Hematopoietic multipotent progenitor cell treated with erythropoietin and hydrocortisone succinate and interleukin-3 and kit ligand, for 15 days (in vitro differentiated cells): ENCODE measurements at places on chromosomes 3 and 15.

GRCh38 chr3:177429079-177429478 is 231.8 kb upstream of the TBL1XR1 start:
- DNase-seq, result no peak

DNA sequence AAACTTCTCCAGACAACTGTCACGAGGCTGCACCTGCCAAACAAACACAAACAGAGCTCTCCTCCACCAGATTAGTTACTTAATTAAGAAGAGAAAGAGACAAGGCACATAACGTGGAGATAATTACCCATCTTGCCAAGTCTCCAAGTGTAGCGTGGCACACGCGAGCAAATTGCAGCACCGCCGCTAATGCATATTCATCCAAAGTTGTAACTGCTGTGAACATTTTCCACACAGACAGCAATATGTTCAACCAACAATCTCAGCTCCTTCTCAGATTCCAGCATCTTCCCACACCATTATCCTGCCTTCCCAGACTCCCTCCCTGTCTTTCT is 309.6 kb upstream of the TLE3 start:
- DNase-seq, result no peak

GRCh38 chr3:38829404-38829803 is 13.4 kb upstream of the SCN10A start:
- no peak for DNase-seq

GRCh38 chr15:67955252-67955651 is 98.9 kb upstream of the PIAS1 start:
- DNase-seq, result no peak

DNA sequence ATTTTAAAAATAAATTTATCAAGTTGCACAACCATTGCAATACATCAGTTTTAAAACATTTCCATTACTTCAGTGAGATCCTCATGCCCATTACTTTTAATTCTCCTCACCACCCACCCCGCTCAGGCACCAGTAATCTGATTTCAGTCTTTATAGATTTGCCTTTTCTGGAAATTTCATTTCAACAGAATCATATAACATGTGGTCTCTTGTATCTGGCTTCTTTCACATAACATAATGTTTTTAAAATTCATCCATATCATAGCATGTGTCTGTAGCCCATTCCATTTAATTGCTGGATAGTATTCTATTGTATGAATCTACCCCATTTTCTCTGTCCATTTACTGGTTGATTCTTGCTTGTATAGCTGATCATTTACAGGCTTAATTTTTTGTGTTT is 110.3 kb upstream of the TMEM108 start:
- no peak for DNase-seq

- no peak for DNase-seq
Measured at GRCh38 chr3:159271799-159272512, 470.1 kb downstream of the MFSD1 start.

- DNase-seq, result no peak
Measured at GRCh38 chr15:82103468-82103867, 57.6 kb upstream of the MEX3B start.

DNA sequence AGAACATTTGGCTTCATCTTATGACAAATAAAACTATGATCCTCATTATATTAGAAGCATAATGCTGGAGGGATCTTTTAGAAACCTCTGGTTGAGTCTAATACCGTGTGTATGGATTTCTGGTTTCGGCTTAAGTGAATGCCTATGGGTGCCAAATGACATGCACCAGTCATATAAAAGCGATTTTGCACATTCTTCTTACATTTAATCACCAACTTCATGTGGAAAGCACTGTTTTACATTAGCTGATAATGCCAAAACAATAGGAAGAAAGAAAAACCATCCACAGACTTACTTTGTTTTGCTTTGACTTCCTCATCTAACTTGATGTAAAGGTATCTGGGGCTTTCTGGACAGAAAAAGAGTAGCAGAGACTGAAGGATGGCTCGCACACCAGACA is 20.9 kb downstream of the SLC2A2 start:
- DNase-seq, result no peak
